ENCODE measurements at places on chromosomes 1 and 21. TPM values are rescaled to one million over a fixed set of nuclear protein-coding genes. Genes with fewer than 3 reads are reported as not detected.

ACTL8 gene
- not detected for total RNA-seq

TGFBR3 gene
- 39.3 TPM for total RNA-seq

S100A14 gene
- total RNA-seq: 150 TPM

OXCT2 gene
- 0.17 TPM for total RNA-seq

NR0B2 gene
- total RNA-seq: 2.1 TPM

A3GALT2 gene
- 0.28 TPM for total RNA-seq

AGT gene
- 3.5 TPM for total RNA-seq

DNA sequence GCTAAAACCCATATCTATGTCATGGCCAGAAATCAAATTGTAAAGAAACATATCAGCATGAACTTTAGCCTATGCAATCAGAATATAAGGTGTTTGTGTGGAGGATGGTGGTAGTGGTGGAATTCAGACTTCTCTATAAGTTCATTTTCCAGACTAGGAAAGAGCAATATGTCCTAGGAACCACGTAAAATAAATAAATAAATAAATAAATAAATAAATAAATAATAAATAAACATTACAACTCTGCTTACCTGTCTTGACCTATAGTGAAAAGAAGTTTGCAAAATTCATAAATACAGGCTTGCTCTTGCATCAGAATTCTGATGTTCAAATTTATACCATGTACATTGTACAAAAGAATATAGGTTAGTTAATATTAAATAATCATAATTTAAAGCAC, 1382.6 kb upstream of the ADGRL2 start:
- no peak for DNase-seq

GRCh38 chr1:213094446-213094845, 43.4 kb downstream of the RPS6KC1 start:
- DNase-seq: no peak

DNA sequence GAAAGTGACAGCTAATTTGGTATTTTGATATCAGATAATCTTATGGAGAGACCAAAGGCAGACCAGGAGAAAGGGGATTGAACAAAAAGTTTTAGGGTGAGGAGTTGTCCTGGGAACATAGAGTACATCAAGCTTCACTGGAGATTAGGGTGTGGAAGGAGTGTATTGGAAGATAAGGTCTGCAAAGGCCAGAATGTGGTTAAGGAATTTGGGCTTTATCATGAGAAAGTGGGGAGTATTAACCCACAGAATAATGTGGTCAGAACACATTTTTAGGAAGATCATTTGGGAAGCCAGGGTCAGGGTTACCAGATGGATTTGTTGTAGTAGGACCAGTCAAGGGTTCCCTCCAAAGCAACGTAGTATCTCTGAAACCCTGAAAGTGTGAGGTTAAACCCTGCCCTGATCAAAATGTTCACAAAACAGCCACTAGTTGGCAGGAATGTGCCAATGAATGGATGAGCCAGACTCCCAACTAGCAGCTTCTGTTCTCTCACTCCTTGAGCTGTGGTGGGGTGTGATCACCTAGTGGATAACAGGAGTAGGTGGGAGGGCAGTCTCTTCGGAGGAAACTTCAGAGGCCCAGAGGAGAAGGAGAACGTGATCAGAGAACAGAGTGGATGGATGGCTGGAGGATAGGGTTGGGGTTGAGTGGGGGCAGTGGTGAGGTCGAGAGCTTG, 35.8 kb downstream of the SLC2A1 start:
- peak; percentile 50 for DNase-seq

GRCh38 chr1:229943148-229943714, 123.8 kb upstream of the GALNT2 start:
- no peak for DNase-seq

GRCh38 chr1:221335161-221336101, 406.5 kb downstream of the DUSP10 start:
- peak; percentile 59 for DNase-seq

DNA sequence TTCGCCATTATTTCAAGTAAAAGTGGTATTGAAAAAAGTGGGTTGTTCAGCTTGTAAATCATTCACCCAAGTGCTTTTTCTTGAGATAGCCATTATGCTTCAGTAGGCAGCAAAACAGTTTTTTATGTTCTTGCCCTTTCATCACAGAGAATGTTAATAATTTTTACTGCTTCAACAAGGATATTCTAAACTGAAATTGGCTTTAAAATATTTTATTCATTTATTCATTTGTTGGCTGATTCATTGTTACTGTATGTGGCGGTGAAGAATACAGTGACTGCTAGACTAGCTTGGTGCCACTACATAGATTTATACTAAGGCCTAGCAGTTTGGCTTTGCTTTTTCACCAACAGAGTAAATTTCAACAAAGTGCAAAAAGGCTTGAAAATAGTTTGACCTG, 121.5 kb downstream of the OLFML2B start:
- DNase-seq: no peak

DNA sequence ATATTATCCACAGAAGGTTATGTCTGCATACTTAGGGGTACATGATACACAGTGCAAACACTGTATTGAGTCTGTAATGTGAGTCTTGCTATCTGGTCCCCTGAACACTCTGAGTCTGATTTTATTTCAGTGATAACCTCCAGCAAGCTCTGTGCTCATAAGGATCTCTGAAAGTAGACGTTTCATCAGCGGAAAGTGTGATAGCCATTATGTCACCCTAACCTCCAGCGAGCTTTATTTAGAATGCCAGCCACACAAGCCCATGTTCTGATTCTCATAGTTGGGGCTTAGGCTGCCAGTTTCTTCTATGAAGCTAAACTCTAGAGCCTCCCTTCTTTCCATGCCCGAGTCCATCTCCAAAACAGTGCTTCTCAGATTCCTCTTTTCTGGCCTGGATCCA, 3.3 kb downstream of the NR5A2 start:
- DNase-seq: no peak

- DNase-seq: no peak
Observed at GRCh38 chr1:181174861-181175260, 86.4 kb downstream of the IER5 start.

GRCh38 chr1:76136894-76137293, 62.3 kb downstream of the ST6GALNAC3 start:
- DNase-seq: no peak

DNA sequence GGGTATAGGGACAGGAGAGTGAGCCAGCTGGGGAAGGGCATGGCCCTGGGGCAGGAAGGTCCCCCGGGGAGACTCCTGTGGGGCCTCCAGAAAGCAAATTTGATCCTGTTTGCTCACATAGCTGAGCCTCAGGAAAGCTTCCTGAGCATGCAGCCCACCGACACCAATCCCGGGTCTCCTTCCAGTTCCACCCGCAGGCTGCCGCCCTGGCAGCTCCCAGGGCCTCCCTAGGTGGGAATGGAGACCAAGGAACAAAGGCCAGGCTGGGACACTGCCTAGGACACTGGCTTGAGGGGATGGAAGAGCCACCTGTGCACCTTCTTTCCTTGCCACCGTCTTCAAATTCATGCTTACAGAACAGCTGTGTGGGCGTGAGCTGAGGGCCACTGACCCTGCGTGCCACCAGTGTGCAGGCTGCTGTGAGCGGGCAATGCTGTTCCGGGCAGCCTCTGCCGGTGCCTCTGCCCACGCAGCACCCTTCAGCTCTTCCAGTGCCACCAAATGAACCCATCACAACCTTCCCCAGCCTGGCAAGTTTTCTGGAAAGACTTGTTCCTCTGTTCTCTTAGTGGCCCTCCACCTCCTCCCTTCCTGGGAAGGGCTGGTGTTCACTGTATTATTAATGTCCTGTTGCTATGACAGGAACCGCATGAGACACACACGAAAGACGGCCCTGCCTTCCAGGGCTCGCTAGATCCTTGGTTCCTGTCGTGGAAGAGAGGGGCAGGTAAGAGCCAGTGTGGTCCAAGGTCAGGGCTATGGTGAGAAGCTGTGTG, 53.6 kb downstream of the ACBD3 start:
- no peak for DNase-seq

Measured in lung (tissue), 17 donors.